ENCODE measurements at places on chromosomes 7 and 10.
A peak's percentile ranks its signal among the peaks of the same experiment; 100 is the strongest.

- peak; percentile 26 for DNase-seq
Measured at GRCh38 chr7:17523813-17524739, 225.6 kb downstream of the AHR start.

- DNase-seq = no peak
Measured at GRCh38 chr7:137110535-137110934, 233.0 kb downstream of the PTN start.

DNA sequence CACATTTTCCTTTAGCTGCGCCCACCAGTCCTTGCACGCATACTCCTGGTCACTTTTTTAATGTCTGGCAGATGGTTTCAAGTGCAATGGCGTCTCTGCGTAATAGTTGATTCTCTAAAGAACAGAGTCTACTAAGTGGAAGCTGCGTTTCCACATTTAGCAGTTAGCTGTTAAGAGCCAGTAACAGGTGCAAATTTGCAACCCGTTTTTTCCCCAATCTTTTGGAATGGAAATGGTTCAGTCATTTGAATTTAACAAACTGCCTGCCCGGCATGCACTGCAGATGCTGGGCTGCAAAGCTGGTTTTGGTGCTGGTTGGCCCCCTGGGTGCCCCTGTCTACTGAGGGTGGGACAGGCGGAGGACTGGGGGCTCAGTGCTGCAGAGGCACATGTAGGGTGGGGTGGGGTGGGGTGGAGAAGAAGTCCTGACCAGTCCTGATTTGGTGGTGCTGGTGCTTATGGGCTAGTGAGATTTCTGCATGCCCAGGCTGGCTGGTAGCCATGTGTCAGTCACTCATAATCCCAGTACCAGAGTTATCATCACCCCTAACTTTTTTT lies 43.9 kb downstream of the CUX1 start:
- no peak for DNase-seq

GRCh38 chr10:33791272-33791660 lies 456.8 kb upstream of the NRP1 start:
- no peak for DNase-seq

- DNase-seq = peak; percentile 40
Measured at GRCh38 chr7:30914596-30914995, 2.9 kb downstream of the AQP1 start.

DNA sequence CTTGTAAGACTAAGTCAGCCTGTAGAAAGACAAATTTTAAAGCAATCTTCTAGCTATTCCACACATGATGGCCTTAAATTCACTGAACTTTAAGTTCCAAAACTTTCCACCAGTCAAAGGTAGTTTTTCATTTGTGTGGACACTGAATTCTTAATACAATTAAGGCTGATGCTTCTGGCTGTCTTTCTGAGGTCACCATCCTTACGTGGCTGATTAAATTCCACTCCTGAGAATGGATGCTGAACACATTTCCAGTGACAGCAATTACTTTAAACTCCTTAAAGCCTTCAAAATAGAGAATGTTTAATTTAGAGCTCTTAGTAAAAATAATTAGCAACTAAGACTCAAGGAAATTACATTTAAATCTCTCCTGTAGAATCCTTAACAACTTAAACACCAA lies 142.6 kb upstream of the COL1A2 start:
- no peak for DNase-seq

GRCh38 chr7:12719981-12720865 lies 32.8 kb downstream of the ARL4A start:
- peak; percentile 82 for DNase-seq

DNA sequence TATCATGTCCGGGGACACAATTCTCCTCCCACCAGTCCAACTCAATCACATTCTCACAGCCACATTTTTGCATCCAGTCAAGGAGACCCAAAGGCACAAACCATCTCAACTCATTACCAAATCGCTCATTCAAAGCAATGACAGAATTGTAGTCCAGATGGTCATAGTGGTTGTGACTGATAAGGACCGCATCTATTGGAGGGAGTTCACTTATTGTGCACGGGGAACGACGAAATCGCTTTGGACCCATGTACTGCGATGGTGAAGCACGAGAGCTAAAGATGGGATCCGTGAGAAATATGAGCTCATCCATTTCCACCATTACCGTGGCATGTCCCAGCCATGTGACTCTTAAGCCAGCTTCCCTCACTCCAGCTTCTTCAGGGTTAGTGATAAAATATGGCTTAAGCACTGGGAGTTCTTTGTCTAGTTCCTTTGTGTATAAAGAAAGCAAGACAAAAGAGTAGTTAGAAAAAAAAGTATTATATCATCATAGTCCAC lies 29.1 kb downstream of the NAPEPLD start:
- DNase-seq = no peak

DNA sequence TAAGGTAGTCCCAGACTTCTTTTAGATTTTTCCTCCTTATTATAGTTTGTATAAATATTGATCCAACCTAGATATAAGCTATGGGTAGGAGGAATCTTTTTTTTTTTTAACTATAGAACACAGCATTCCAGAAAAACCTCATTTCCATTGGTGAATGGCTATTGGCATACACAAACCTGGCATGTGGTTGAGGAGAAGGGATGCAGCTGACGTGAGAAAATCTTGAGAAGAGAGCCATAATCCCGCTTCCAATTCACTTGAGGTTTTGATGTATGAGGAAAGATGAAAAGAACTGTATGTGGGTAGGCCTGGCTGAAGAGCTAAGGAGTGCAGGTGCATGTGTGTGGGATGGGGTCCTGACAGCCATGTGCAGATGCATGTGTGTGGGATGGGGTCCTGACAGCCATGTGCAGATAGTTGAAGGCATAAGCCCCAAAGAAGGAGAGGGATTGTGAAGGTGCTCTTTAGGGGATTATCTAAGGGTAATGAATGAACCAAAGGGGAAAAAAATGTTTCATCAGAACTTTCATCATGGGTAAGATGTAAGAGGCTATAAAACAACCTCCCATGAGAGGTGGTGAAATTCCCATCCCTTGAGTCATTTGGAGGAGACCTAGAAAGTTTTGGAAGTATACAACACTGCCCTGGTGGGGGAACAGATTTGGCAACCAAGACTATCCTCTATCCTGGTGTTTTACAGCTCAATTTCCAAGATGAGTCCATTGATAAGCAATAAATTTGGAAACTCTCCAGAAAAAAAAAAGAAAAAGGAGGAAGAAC lies 3.8 kb upstream of the PKD2L1 start:
- DNase-seq = no peak

- DNase-seq = no peak
Measured at GRCh38 chr7:31729195-31729804, 42.3 kb downstream of the PPP1R17 start.

- DNase-seq = no peak
Measured at GRCh38 chr7:51223505-51223904, 93.1 kb downstream of the COBL start.

DNA sequence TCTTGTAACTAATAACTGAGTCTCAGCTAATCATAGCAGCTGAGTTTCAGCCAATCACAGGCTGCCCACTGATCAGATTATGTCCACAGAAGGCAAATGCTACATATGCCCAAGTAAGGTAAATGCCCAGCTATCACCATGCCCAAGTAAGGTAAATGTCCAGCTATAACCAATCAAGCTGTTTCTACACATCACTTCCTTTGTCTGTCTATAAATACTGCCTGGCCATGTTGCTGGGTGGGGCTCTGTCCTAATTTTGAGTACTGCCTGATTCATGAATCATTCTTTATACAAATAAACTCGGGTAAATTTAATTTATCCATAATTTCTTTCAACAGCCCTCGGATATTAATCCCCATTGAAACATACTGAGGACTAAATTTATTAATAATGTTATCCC lies 312.4 kb downstream of the CACNA2D1 start:
- peak; percentile 41 for DNase-seq

DNA sequence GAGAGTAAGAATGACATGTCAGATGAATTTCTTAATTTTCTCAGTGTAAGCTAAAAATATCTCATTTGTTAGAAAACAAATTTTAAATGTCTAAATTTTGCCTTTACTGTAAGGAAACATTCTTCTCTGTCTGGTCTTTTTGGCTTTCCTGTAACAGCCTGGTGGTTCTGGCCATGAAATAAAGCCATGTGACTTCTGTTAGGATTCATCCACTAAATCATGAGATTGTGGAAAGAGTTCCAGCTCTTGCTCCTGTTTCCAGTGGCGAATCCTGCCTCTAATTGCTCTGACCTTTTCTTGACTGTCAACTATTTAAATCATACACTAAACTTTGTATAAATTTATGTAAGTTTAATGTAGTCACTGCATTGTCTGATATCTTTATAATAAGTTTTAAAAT lies 398.5 kb upstream of the AKR1E2 start:
- peak; percentile 26 for DNase-seq

DNA sequence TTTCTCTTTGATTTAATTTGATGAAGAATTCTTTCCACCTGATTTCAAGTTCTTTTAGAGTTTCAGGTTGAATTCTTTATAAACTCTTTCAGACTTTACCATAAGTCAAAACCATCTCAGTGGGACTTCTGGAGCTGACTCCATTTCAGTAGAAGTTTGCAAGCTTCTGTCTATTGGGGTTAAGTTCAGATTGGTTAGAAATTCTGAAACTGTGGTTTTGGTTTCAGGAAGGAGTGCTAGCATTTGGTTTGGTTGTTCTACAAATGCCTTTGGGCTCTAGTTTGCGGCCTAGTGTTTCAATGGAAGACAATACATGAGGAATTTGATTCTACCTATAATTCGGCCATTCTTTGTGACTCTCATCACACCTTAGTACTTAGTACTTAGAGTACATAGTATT lies 176.8 kb upstream of the RHOBTB1 start:
- no peak for DNase-seq

DNA sequence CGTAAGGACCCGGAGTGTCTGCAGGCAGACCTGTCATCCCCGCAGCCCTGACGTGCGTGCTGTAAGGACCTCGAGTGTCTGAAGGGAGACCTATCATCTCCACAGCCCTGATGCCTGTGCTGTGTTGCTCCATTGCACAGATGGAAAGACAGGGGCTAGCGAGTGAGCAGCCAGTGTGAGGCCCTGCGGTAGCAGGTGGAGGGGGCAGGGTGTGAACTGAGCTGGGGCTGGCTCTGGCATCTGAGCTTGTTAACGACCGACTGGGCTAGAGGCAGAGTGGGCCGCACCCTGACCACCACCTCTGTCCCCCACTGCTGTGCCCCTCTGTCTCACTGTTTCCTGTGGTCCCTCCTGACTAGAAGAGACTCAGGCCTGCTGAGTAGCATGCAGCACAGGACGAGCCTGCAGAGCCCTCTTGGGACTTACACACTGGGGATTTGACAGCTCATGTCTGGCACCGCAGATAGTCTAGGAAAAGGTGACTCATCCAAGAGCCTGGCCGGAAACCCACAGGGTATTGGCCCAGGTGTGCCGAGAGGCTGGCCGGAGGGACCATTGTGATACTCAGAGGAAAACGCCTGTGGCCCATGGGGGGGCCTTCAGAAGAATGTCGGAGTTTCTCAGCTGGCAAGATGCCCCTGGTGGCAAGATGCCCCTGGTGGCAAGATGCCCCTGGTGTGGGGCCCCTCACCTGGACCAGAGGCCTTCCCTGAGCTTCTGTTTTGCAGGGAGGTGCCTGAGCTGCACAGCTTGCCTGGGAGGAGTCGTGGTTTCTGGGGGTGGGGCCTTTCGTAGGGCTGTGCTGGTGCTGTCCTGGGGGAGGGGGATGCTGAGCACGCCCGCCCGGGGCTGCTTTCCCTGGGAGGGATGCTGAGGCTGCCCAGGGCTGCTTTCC lies 34.3 kb downstream of the INPP5A start:
- DNase-seq = peak; percentile 84

DNA sequence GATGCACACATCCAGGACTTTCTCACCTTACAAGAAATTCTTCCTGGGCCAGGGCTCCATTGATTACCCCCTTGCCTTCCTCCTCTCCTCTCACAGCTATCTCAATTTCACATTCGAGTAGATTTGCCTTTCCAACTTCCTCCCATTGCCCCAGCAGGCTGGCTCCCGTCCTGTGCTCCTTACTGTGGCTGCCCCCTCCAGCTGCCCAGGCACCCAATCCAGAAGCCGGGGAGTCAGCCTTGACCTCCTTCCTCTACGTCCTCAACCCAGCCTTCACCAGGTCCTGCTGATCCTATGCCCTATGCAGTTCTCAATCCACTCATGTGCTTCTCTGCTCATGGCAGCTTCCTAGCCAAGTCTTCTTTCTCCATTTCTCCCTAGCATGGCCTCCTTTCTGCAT lies 85.7 kb upstream of the GPR26 start:
- DNase-seq = no peak

DNA sequence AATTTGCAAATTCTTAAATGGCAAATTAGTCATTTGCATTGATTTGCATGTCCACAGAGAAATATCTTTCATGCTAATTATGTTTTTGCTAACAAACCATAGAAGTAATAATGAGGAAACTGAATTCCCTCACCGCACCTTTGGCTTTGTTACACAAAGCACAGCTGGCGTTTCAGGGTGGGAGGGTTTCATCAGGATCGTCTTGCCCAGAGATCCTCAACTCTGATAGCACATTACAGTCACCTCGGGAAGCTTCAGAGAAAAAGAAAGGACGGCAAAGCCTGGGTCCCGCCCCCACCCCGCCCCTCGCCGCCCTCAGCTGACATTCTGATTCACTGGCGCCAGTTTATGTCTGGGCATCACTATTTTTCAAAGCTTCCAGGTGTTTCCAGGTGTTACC lies 119.4 kb downstream of the PTPRN2 start:
- no peak for DNase-seq

DNA sequence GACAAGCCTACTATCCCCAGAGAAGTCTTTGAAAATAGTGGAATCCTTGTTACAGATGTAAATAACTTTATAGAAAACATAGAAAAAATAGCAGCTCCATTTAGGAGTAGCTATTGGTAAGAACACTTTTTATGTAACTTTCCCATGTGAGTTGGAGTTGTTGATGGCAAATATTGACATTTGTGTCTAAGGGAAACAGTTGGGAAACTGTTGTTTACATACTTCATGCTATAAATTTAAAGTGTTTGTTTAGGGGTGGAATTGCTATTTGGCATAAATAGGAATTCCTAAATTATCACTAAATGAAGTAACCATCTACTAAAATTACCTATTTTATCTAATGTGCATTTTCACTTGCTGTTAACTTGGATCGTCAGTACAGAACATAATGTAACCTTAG lies 50.7 kb downstream of the GDI2 start:
- DNase-seq = no peak

- no peak for DNase-seq
Measured at GRCh38 chr10:11018432-11018841, 765 bp downstream of the CELF2 start.

GRCh38 chr10:130459011-130459410 lies 322.8 kb downstream of the GLRX3 start:
- no peak for DNase-seq

- no peak for DNase-seq
Measured at GRCh38 chr10:120632047-120632446, 175.0 kb downstream of the PLPP4 start.

- DNase-seq = no peak
Measured at GRCh38 chr10:28463141-28463540, 69.8 kb upstream of the WAC start.

- DNase-seq = no peak
Measured at GRCh38 chr7:38465956-38466355, 165.2 kb downstream of the AMPH start.

- no peak for DNase-seq
Measured at GRCh38 chr10:130739757-130740145, 571.8 kb downstream of the TCERG1L start.

GRCh38 chr7:157399086-157399687 lies 62.4 kb downstream of the DNAJB6 start:
- no peak for DNase-seq

Data from lung microvascular endothelial cell (primary cell).